Islet precursor cell (in vitro differentiated cells): ENCODE measurements at places on chromosomes 16 and 17.

GRCh38 chr17:77328823-77329740 lies 188.3 kb downstream of the SEC14L1 start:
- peak; percentile 56 for DNase-seq

- no peak for DNase-seq
Measured at GRCh38 chr17:17400566-17401184, 76.1 kb upstream of the MED9 start.

GRCh38 chr17:69561462-69561861 lies 147.0 kb downstream of the MAP2K6 start:
- DNase-seq, result no peak

GRCh38 chr16:391885-392335 lies 5.1 kb upstream of the NME4 start:
- DNase-seq, result peak; percentile 87

DNA sequence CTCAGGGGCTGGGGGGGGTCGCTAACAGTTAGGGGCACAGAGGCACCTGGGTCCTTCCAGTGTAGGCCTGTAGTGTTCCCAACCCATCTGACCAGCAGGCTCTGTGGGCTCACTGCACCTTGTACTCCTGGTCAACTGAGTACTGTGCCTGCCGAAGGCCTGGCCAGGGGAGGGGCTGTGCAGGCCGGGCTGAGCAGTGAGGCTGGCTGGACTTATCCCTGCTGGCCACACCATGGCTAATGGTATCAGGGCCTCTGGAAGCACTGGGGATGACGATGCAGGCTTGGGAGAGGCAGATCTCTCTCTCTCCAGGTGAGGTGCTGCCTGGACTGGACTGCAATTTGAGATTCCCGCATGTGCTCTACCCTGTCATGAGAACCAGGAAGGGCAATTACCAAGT lies 58.9 kb upstream of the SDK2 start:
- DNase-seq, result peak; percentile 79

DNA sequence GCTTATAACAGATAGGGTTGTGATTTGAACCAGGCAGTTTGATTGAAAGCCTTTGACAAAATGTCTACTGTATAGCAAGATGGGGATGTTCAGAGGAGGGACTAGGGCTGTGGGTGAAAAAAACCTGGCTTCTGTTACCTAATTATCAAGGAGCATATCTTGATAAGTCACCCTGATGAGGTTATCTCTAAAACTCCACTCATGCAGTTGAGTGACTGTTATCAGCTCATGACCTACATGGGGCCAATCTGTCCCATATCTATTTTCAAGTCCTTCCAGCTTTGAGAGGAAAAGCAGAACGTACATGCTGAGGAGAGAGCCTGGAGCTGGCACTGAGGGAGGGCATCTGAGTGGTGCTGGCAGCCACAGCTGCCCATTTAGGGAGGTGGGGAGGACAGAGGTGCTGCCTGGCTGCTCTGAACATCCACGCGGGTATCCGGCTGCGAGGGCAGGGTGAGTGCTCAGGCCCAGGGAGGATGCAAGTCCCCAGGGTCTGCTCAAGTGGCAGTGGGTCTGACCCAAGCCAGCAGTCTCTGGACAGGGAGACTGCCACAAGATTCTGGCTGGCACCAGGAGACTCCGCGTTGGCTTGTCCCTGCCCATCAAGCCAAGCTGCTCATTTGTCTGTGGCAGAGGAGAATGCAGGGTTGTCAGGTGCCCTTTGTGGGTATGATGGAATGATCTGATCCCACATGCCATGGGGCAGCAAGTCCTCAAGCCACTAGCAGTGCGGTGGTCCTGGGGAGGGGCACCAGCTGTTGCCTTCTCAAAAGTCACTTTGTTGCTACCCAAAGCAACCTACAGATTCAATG lies 29.2 kb downstream of the ATPAF2 start:
- DNase-seq, result no peak

- DNase-seq, result peak; percentile 99
Measured at GRCh38 chr17:4492721-4493561, 5.7 kb upstream of the SPNS2 start.

- DNase-seq, result peak; percentile 93
Measured at GRCh38 chr16:96935-97381, 18.9 kb downstream of the MPG start.

GRCh38 chr17:32795339-32795979 lies 81.5 kb downstream of the MYO1D start:
- no peak for DNase-seq

- DNase-seq, result no peak
Measured at GRCh38 chr17:7484919-7485377, 782 bp downstream of the POLR2A start.

DNA sequence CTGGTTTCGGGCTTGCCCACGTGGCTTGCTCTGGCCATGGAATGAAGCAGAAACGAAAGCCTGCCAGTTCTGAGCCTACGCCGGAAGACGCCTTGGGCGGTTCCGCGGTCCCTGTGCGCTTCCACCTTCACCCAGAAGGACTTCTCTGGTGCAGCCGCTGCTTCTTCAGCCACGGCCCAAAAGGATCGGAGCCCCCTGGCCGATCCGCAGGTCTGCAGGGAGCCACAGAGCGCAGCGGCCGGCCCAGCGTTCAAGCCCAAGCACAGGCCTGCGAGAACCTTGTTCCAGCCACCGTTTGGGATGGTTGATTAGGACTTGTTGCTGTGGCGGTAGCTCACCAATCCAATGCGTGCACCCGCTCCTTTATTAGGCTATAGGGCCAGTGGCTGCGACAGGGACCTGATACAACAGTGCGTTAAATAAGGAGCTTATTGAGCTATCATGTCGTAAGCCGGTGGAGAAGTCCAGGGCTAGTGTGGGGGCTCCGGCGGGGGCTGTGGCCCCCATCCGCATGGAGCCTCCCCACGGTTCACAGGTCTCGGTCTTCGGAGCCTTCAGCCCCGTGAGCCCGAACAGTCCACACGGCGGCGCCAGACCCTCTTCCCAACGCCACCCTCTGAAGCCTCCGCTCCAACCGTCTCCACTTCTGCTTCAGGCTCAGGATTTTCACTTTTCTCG lies 10.2 kb upstream of the MPP2 start:
- DNase-seq, result peak; percentile 76

- DNase-seq, result no peak
Measured at GRCh38 chr17:39744075-39744835, 6.5 kb downstream of the GRB7 start.

GRCh38 chr17:42200706-42201457 lies 6.6 kb upstream of the GHDC start:
- DNase-seq, result no peak

- DNase-seq, result no peak
Measured at GRCh38 chr17:81179861-81180260, 13.8 kb upstream of the AATK start.
